ENCODE measurements at places on chromosomes 1 and 21.
A peak's percentile ranks its signal among the peaks of the same experiment; 100 is the strongest.

DNA sequence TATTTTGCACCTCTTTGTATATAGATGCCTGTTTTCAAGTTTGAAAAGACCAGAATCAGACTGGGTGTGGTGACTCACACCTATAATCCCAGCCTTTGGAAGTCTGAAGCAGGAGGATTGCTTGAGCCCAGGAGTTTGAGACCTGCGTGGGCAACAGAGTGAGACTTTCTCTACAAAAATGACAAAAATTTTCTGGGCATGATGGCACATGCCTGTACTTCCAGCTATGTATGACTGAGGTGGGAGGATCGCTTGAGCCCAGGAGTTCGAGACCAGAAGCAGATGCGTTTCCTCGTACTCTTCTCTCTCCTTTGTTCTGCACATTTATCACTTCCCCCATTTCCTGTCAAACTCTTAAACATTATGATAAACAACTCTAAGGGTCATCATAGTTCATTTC is 310.0 kb upstream of the SNX7 start:
- no peak for DNase-seq

DNA sequence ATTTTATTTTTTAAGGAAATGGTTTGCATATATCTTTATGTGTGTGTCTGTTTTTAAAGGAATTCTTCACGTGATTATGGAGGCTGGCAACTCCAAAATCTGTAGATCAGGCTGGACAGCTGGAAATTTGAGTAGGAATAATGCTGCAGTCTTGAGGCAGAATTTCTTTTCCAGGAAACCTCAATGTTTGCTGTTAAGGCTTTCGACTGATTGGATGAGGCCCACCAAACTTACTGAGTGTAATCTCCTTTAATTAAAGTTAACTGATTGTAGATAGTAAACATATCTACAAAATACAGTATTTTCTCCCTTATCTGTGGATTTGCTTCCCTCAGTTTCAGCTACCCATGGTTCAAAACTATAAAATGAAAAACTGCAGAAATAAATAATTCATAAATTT is 883.1 kb downstream of the TTLL7 start:
- DNase-seq, result no peak

DNA sequence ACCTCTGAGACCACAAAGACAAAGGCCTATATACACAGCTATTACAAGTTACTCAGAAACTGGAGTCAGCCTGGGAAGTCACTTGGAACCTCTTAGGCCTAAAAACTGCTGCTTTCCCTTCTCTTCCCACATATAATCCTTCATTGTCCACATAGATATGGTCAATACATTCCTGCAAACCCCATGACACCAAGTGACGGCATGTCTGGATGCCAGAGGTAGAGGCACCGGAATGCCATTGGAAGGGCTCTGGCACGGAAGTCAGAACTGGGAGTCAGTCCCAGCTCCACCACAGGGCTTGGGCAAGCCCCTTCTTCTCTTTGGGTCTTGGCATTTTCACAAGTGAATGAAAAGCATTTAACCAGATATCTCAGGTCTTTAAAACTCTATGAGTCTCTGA is 204.7 kb downstream of the MATN1 start:
- no peak for DNase-seq

- no peak for DNase-seq
These were observed 121.7 kb downstream of the KCNN3 start for GRCh38 chr1:154748405-154748775.

DNA sequence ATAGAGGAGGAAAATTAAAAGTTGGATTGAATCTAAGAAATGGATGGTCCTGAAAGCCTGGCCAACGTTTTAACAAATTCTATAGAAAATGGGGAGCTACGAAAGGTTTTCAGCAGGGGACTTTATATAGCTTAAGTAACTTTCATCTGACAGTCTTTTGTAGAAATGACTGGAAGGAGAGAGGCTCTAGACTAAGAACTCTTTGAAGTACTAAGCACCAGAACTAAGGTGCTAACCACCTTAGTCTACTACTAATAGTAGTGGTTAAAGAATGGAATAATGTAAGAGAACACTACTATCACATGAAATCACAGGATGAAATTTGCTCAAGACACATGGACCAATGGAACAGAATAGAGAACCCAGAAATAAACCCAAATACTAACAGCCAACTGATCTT is 126.1 kb downstream of the DENND1B start:
- DNase-seq, result no peak

- no peak for DNase-seq
These were observed 12.3 kb downstream of the ZMPSTE24 start for GRCh38 chr1:40270152-40270834.

DNA sequence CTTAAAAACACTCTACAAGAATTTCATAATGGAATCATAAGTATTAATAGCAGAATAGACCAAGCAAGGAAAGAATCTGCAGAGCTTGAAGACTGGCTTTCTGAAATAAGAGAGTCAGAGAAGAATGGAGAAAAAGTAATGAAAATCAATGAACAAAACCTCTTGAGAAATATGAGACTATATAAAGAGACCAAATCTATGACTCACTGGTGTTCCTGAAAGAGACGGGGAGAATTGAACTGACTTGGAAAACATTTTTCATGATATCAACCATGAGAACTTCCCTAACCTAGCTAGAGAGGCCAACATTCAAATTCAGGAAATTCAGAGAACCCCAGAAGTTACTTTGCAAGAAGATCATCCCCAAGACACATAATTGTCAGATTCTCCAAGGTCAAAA is 85.6 kb downstream of the GDAP2 start:
- no peak for DNase-seq

DNA sequence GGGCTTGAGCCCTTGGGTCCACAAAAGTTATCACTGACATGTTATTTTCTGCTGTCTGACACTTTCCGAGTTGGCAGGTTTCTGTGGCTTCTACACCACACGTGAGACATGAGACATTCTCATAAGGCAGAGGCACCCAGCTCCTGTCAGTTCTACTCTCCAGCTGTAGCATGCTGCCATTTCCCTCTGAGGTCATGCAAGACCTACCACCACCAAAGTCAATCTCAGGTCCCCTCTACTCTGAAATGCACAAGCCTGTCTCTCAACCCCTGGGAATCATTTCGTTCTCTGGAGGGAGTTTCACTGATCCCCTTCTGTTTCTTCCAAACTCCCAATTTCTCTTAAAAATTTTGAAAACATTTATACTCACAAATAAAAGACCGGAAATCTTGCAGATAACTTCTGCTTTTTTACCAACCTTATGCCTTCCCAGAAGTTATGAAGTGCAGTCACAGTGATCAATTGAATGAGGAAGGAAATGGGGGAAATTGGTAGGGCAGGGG is 39.5 kb upstream of the CR2 start:
- no peak for DNase-seq

DNA sequence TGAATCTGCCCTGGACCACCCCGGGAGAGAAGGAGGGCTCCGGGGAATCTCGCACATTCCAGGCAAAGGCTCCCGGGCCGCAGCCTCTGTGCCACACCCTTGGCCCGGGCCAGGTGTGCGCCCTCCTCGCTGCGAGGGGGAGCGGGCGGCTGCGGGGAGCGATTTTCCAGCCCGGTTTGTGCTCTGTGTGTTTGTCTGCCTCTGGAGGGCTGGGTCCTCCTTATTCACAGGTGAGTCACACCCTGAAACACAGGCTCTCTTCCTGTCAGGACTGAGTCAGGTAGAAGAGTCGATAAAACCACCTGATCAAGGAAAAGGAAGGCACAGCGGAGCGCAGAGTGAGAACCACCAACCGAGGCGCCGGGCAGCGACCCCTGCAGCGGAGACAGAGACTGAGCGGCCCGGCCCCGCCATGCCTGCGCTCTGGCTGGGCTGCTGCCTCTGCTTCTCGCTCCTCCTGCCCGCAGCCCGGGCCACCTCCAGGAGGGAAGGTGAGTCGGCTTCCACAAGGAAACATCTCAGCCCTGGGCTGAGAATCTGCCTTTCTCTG is at the start of gene LAMC2:
Gene LAMC2, plus strand, starts transcription at position 324 of the 550 bp plus-strand sequence. Its CDS starts 89 bp downstream, at position 413.
- no peak for DNase-seq

GRCh38 chr21:44800103-44800502 is 1.5 kb downstream of the UBE2G2 start:
- DNase-seq, result peak; percentile 50

DNA sequence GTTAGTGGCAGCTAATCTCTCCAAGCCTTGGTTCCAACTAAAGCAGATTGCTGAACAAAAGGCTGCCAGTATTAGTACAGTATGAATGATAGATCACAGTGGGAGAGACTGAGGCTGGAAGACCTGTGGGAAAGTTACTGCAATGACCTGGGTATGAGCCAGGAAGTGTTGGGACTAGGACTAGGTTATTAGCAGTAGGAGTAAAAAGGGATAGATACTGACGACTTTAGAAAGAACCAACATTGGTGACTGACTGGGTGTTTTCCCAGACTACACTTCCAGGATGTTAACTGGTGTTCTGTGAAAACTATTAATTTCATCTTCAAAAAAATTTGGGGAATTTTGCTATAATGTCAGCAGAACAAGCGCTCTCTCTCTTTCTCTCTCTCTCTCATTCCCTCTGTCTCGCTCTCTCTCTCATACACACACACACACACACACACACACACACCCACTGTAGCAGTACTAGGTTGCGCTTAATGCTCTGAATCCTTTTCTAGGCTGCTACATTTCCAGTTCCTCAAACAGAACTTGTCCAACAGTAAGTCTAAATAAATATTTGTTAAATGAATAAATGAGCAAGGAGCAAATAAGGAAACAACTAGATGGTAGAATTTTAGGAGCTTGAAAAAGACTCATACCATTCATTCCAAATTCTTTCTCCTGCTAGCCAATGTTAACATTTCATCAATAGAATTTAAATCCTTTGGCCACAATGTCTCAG is 47.6 kb upstream of the RGS8 start:
- DNase-seq, result no peak

- no peak for DNase-seq
These were observed 1765.9 kb downstream of the PLA2G4A start for GRCh38 chr1:188594542-188595235.

- no peak for DNase-seq
These were observed 1.7 kb upstream of the ZNF691 start for GRCh38 chr1:42844592-42845140.

DNA sequence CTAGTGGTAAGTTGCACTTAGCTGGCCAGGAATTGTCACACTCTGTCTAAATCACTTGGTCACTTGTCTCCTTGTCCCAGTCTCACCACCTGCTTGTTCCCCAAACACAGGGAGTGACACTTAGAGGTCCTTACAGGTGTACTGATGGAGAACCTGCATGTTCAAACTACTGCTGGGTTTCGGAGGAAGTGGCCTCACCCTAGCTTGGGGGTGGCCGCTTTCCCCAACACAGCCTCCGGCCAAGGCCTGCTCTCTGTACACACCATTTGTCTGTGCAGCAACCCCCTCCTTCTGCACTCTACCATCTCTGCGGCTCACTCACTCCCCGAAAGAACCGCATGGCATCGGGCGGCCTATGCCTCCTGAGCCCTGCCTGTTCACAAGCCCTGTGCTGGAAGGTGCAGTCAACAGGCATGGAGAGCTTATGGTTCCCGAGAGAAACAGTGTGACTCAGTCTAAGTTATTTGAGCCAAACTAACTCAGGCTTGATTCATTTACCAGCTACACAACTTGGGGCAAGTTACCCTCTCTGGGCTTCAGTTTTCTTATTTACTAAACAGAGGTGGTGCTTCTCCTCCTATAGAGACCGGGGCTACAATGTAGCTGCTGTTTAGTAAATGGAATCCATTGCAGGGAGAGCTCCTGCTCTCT is 10.5 kb upstream of the SPRR4 start:
- DNase-seq, result no peak

GRCh38 chr1:94218332-94218731 is 19.1 kb downstream of the ARHGAP29 start:
- DNase-seq, result no peak

DNA sequence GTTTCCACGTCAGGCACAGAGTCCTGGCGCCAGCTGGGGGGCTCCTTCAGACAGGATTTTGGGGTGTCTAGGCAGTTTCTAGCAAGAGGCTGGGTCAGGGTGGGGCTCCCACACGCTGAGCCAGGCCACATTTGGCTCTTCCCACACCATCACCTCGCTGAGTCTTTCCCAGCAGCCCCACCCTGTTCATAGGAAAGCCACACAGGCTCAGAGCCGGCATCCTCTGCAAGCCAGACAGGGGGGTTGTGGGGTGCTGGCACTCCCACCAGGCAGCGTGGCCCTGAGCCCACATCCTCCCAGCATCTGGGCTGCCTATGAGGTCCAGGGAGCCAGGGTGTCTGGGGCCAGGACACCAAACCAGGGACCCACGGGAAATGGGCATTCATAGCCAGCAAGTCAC is 2.8 kb upstream of the GPR153 start:
- no peak for DNase-seq

DNA sequence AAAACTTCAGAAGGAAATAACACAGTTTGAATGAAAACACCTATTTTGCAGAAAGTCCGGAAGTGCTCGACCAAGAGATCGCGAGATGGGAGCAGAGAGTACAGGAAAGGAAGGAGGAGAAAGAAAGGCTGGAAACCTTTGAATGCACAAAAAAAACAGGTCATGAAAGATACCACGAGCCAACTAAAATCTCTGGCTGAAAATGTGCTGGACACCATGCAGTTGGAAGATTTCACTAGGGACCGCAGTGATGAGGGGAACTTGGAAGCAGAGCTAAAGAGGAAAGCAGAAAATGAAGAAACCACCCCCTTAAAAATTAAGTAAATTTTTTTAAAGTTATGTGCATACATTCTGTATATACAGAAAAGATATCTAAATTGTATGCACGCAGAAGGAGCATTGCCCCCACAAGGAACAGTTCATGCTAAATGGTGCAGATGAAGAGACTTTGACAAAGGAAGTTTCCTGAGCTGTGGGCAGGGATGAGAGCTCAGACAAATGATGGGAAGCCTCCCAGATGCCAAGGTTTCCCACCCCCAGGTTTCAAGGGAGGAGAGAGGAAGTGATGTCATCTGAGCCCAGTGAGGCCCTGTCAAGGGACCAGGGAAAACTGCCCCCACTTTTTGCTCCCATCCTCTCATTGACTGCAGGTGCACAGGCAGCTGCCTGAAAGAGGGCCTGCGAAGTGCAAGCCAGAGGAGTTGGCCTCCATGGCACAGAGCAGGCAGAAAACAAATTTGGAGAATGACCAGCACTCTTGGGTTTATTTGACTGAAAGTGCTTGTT is 52.5 kb downstream of the ETS2 start:
- no peak for DNase-seq

DNA sequence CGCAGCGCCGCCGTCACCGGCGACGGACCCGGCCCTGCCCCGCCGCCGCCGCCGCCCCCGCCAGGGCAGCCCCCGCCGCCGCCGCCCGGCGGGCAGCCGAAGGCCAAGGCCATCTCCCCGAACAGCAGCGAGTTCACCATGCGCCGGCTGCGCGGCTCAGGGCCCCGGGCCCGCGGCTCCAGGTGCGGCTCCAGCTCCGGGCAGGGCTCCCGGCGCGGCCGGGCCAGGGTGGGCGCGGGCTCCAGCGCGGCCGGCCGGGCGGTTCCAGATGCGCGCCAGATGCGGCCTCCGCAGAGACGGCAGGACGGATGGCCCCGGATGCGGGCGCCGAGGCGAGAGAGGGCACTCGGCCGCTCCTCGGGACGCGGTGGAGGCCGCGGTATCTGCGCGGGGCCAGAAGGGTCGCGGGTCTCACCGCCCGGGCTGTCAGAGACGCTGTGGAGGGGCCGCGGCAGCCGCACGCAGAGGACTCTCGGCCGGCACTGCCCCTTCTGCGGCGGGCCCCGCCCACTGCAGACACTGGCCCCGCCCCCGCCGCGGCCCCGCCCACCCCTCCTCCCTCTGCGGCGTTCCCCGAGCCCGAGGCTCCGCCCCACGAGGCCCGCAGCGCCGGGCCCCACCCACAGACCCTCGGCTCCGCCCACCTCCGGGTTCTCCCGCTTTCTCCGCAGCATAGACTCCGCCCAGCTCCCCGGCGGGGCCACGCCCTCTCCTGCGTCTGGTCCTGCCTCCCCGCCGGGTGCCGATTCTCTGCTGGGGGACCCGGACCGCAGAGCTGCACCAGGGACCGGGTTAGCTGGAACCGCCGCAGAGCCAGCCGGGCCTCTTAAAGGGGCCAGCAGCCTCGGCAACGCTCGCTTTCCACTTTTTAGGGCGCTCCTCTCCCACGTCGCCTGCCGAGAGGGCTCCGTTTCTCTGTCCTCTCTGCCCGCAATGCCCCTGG is at the start of gene IFFO2:
Gene IFFO2, minus strand, starts transcription at position 484 of the 943 bp plus-strand sequence. Its CDS starts 344 bp downstream, at position 140.
- peak; percentile 94 for DNase-seq

Measured in hematopoietic multipotent progenitor cell treated with erythropoietin and hydrocortisone succinate and interleukin-3 and kit ligand, for 15 days (in vitro differentiated cells).